ENCODE measurements at places on chromosomes 5 and 9.

DNA sequence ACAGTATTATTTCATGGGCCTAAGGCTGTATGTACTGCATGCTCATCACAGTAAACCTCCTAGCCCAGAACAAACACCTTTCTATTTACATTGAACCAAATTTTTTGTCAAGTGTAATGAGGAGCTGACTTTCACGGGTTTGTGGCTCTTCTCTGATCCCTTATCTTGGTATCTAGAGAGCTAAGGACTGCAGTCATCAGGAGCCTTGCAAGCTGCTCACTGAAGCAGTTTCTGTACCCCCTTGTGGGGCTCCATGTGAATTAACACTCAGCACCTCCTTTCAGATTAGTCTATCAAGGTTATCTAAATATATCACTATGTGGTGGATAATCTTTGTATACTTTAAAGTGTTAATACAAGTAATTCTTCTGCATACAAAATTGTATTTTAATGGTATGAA lies 108.2 kb downstream of the AUH start:
- no peak for DNase-seq

- no peak for DNase-seq
These were observed 213.7 kb downstream of the RFK start for GRCh38 chr9:76180541-76180940.

- DNase-seq = no peak
These were observed 69.9 kb upstream of the OR2K2 start for GRCh38 chr9:111399772-111400563.

GRCh38 chr5:167412556-167412955 lies 878.9 kb upstream of the WWC1 start:
- DNase-seq = no peak

Data from activated CD8-positive, alpha-beta memory T cell treated with anti-CD3 and anti-CD28 coated beads for 48 hours (primary cell).